ENCODE measurements at places on chromosomes 13 and 19.

DNA sequence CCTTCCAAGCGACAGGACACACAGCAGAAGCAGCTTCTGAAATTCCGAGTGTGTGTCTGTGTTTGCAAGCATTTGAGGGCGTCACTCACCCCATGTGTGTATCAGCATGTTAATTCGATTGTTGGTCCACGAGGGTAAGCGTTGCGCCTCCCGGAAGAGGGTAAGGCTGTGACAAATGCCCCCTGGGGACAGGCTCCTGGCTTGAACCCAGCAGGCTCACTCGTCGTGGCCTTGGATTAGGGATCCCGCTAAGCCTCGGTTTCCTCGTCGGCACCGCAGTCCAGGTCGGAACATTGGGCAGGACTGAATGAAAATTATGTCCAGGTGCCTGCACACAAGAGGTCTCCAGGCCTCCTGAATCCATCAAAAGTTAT is 606 bp upstream of the STXBP2 start:
- DNase-seq: no peak

DNA sequence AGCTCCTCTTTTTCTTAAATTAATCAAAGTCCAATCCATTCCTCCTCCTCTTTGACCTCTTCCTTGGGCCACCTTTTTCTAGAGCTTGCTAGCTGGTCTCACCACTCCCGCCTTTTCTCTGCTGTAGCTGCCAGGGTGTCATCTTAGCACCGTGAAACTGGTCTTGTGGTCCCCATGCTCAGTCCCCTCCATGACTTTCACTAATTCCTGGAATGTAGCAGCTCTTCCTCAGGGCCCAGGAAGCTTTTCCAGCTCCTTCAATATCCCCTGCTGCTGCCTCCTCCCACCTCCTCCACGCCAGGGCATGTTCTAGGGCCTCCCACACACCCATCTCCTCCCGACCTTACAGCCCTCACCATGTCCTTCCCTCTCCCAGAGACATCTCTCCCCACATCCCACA is 222.2 kb downstream of the MYO16 start:
- no peak for DNase-seq

GRCh38 chr13:59744747-59745391 is 418.9 kb downstream of the DIAPH3 start:
- DNase-seq: no peak

GRCh38 chr13:39263033-39263432 is 224.8 kb downstream of the NHLRC3 start:
- peak; percentile 48 for DNase-seq

GRCh38 chr13:111066544-111066943 is 48.6 kb upstream of the ARHGEF7 start:
- DNase-seq: no peak

DNA sequence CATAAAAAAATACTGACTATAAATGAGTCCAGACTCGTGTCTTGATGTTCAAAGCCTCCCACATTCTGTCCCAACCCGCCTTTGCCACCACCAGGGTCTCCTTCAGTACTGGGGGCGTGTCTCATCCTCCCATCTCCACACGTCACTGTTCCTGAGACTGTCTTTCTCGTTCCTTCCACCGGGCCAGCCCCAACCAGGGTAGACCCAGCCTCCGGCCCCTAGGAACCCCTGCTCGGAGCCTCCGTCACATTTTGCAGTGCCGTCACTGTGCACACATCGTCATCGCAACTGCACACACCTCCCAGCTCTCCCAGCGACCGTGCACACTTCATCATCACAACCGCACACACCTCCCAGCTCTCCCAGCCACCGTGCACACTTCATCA is 73.4 kb downstream of the SPACA7 start:
- no peak for DNase-seq

DNA sequence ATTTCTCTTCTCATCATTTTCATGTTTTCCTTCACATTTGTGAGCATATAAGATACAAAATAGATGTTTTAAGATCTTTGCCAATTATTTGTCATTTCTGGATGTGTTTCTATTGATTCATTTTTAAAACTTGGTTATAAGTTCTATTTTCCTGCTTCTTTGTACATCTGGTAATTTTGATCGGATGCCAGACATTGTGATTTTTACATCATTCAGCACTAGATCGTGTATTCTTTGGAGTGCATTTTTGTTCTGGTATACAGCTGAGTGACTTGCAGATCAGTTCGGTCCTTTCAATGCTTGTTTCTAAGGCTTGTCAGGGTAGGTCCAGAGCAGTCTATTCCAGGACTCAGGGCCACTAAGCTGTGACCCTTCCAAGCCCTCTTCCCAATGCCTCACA is 198.2 kb downstream of the KLF12 start:
- no peak for DNase-seq

DNA sequence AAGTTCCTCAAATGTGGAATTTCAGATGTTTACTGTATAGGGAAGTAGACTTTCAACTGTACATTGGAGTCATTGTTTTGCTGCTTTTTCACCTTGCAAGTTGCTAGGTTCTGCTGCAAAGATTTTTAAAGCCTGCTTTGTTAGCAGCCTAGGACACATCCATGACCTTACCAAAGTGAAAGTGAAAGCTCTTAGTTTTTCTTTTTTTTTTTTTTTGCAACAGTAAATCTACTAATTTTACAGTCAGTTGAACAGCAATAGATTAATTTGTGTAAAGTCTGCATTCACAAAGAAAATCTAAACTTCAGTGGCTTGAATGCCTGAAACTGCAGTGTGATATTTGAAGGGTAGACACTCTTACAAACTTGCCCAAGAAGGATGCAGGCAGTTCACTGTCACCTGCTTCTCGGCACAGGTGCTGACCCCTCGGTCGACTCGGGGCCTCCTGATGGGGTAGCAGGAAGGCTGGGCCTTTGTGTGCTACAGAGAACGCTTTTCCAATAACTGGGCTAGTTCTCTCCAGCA is 5.0 kb upstream of the MTIF3 start:
- DNase-seq: no peak

DNA sequence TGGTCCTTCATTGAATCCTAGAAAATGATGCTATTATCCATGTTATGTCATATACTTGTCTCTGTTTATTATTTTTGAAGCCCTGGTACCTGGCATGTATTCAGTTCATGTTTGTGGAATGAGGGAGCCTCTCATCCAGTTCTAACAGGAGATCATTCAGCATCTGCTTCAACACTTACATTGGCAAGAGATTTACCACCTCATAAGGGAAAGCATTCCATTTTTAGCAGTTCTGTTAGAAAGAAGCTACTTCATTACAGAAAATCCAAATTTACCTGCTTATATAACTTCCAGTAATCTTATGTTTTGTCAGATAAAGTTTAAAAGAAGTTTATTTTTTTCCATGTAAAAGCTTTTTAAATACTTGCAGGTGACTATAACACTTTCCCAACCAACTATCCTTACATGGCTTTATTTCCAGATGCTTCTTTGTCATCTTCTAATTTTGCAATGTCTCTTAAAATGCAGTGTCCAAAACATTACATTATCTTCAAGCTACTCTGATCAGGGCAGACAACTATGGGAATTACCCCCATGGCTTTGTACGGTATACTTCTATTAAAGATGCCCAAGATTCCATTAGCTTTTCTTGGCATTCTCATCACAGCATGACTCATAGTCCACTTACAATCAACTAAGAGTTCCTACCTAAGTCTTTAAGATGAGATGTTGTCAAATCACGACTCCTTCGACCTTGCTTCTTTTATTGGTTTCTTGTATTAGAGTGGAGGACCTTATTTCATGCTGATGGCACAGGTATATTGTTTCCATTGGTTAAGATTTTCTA is 262.1 kb downstream of the PCDH9 start:
- DNase-seq: no peak

- DNase-seq: no peak
Measured at GRCh38 chr19:29054886-29055675, 157.9 kb downstream of the UQCRFS1 start.
